ENCODE measurements at places on chromosomes 3 and 15.

GRCh38 chr15:72375501-72375845, 341 bp downstream of the HEXA start:
- DNase-seq = no peak

GRCh38 chr3:72515281-72515680, 333.0 kb downstream of the SHQ1 start:
- no peak for DNase-seq

DNA sequence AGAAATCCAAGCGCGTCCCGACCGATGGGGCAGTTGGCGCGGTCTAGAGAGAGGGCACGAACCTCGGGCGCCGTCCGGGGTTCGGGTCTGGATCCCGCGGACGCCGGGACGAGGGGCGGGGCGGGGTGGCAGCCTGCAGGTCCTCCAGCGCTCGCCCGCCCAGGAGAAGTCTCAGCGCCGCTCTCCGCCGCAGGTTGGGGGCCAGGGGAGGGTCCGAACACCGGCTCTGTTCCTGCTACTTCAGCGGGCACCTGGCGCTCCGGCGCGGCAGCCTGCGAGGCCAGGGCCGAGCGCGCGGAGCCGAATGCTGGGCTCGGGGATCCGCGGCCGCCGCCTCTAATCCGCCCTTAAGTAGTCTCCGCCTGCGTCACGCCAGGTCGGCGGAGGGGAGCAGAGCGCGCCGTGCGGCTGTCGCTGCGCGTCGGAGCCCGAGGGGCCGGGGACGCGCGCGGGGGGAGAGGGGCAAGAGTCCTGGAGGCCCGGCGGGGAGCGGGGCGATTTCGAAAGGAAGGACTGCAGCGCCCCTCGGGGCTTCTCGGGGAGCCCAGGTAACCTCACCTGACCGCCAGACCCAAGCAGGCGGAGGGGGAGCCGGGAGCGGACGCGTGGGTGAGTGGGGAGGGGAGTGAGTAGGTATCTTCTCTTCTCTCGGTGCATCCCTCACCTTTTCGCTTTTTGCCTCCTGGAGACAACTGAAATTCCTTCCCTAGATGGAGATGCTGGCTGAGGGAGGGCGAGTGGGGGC, at the start of gene GJD2:
Gene GJD2, minus strand, starts transcription at position 325 of the 745 bp plus-strand sequence. CDS start 510 bp downstream, outside the sequence.
- no peak for DNase-seq

- DNase-seq = no peak
Measured at GRCh38 chr3:38489766-38490165, 6.4 kb upstream of the EXOG start.

DNA sequence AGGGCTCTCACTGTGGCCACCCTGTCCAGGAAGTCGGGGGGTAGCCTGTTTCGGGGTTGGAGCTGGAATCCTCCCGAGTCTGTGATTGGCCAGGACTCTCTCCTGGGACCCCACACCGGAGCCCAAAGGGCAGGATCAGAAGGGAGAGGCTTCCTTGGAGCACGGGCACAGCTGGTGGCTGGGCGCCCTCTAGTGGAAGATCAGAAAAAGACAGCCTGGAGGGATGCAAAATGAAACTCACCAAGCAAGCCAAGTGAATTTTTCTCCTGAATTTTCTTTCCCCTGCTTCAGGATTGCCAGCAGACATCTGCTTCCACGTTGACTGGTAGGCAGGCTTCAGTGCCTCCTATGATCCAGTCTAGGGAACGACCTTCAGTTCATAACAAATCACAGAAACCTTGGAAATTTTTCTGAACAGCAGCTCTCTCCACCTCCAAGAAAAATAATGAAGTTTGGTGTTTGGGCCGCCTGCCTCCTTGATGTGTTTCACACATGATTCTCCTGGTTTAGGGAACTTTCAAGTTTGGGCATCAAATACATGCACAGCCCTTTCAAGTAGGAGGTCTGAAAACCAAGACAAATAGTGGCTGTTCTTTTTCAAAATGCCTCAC, 224.6 kb downstream of the VPS13C start:
- DNase-seq = no peak

- DNase-seq = no peak
Measured at GRCh38 chr15:57003418-57003817, 85.0 kb downstream of the TCF12 start.

- DNase-seq = no peak
Measured at GRCh38 chr3:102715030-102715697, 280.3 kb downstream of the ZPLD1 start.

- DNase-seq = no peak
Measured at GRCh38 chr3:6994081-6994668, 133.3 kb downstream of the GRM7 start.

DNA sequence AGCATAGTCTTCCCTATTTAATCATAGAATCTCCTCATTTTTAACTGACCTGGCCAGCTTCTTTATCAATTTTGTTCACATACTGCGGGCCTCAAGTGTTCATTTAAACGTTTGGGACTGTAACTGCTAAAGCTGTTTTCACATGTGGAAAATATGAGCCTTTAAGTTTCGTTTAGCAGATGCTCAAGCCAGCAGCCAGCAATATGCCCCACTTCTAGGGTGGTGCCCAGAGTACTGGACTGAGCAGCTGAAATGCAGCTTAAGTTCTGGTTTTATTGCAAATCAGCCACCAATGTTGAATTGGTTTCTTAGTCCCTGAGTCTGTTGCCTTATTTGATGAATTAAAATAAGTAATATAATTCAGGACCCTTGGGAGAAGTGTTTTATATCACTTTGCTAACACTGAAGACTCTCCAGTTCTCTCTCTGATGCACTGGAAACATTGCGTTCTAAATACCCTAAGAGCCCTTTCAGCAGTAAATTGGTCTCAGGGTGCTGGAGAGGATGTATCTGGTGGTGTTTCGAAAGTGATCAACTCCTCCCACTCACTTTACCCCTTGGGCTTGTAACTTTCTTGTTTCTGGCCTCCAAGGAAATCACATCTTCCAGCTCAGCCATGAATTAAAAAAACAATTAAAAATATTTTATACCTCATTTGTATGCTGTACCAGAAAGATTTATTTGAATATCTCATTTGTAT, 61.7 kb downstream of the B3GALNT1 start:
- DNase-seq = no peak

DNA sequence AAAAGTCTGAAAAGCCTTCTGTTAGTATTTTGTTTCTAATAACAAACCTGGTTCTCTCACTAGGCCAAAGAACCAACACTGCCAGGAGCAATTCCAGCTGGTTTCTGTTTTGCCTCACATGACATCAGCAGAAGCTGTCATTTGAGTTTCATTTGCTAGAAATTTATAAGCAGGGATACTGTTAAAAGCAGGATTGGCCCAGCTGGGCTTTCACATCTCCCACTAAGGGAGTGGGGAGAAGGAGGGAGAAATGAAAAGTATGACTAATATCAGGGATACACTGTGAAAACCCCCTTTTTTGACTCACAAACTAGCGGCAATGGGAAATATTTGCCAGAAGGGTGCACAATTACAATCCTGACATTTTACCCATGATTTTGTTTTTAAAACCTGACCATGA, 5.3 kb downstream of the CCDC80 start:
- no peak for DNase-seq

DNA sequence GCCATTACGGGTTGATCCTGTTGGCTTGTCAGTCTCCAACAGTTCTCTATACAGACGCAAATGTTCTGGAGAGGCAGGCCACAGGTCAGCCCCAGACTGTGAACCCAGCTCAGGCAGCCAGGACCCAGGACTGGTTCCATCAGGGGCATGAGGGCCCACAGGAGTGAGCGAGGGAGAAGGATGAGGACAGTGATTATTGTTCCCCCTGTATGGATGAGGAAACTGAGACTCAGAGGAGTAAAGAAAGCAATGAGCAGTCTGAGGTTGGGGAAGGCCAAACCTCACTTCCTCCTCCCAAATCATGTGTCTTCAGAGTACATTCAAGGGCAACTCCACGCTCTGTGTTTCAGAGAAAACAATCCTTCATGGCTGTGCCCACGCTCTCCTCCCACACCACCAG, 121.9 kb downstream of the RPLP1 start:
- no peak for DNase-seq

DNA sequence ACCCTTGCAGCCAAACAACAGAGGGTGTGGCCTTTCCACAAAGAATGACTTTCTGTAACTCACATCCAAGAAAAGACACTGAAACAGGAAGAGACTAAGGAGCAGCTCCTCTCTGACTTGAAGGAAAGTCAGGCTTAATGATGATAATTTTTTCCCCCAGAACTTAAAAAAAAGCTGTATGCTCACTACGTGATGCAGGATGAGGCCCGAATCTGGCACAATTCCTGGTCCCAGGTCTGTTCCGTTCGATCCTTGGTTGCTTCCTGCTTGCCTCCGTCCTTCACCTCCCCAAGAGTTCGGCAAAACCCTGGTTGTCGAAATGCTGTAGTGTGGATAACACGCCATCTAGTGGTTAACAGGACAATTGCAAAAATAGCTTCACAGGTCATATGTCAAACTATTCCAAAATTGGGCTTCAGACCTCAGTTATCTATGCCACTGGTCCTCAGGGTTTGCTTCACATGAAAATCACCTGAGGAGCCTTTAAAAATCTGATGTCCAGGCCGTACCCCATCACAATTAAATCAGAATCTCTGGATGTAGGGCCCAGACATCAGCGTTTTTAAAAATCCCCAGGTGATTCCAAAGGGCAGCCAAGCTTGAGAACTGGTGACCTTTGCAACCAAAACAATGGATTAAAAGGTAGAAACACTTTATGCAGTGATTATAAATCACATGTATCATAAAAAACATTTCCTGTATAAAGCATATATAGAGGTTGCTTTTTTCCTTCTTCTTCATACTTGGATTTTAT, 28.1 kb upstream of the SYNM start:
- DNase-seq = no peak

GRCh38 chr15:88814393-88814792, 11.2 kb downstream of the ACAN start:
- no peak for DNase-seq

- DNase-seq = no peak
Measured at GRCh38 chr3:195856410-195857084, 44.8 kb upstream of the MUC4 start.

GRCh38 chr15:79609506-79609905, 177.4 kb downstream of the MINAR1 start:
- no peak for DNase-seq

DNA sequence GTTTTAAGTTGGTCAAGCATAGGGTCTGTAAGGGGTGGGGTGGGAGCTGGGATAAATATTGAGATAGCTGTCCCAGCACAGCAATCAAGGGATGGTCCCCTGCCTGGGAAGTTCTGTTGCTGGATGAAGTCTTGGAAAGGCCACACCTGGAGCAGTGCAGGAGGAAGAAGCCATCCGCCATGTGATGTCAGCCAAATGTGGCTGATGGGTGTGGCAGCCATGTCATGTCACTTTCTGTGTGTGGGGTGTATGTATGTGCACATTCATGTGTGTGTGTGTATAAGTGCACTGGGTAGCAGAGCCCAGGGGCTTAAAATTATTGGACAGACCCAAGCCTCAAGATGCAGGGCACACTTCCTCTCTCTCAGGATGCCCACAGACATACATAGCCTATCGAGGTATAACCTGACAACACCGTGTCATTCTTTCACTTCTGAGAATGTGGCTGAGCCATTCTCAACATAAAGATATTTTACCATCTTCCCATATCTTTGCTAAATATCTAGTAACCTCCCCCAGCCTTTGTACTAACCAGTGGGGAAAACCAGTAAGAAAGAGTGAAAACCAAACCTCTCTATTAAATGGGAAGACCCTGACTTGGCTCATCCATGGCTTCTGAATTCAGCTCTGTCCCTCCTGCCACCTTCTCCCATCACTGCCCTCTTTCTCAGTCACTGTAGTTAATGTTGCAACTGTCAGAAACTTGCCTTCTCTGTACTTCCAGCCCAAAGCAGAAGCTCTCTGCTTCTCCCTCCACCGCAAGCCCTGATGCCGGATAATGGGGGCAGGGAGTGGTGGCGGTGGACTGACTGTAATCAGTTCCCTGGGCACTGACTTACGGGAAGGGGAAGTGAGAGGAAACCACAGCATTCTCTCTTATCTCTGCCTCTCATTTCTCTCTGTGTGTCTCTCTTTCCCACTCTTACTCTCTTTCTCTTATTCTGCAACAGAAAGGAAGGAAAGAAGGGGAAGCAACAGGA, 11.2 kb downstream of the TNFSF10 start:
- DNase-seq = no peak

DNA sequence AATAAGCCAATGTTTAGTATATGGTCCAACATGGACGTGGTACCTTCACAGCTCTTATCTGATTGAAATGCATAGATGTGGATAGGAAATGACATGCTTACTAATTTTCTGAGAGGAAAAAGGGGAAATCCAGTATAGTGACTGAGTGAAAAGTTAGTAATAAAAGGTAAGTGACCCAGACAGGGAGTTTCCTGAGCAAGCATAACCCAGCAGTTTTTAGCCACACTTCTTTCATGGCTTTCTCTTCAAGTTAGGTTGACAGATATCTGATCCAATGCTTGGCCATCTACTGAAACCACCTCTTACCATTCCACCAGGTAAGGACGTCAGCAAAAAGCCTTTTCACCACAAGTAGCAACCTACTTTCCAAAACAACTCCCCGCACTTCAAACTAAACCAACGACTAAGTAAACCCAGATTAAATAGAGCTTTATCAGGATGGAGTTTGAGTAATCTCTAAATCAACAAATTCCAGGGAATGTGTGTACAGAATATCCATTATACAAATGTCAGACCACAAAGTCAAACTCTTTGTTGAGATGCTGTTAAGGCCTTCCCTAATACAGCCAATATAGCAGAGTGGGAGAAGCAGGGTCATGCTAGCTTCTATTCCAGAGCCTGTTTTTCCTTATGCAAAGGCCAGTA, 329.7 kb downstream of the RORA start:
- DNase-seq = no peak

DNA sequence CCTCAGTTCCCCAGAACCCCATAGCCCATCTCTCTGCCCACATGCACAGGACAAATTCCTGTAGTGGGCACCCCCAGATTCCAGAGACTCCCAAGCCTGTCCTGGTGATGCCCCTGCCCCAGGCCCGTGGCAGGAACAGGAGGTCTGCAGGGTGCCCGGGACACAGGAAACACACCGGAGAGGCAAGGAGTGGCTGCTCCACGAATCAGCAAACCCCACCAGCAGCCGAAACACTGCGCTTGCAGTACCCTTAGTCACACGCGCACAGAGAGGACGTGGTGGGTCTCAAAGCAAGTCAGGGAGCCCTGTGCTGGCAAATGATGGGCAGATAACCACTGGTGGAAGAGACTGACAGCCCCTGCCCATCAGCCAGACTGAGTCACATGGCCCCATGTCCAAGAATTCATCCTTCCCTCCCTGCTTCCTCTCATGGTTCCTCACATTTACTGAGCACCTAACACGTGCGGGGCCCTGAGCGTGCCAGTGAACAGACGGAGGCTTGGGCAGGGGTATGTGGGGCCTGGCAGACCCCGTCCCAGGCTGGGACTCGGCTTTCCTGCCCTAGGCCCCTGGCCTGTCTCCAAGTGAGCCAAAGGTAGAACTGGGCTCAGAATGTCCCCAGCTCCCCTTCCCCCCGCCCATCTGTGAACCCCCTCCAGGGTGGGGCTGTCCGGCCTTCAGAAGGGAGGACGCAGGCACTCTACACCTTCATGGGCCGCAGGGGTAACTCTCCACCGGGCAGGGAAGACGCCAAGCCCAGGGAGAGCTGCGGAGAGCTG, 130.4 kb upstream of the IQSEC1 start:
- DNase-seq = no peak

GRCh38 chr3:169028716-169029115, 634.8 kb downstream of the MECOM start:
- DNase-seq = no peak

GRCh38 chr3:158696618-158697017, 24.2 kb upstream of the LXN start:
- no peak for DNase-seq

GRCh38 chr15:88708655-88709054, 69.8 kb downstream of the ISG20 start:
- DNase-seq = no peak
